Stimulated activated CD4-positive, alpha-beta T cell treated with anti-CD3 and anti-CD28 coated beads, TNF-alpha, amount 100 ng/mL, for 1 hour (primary cell): ENCODE measurements at places on chromosomes 3 and 15.

DNA sequence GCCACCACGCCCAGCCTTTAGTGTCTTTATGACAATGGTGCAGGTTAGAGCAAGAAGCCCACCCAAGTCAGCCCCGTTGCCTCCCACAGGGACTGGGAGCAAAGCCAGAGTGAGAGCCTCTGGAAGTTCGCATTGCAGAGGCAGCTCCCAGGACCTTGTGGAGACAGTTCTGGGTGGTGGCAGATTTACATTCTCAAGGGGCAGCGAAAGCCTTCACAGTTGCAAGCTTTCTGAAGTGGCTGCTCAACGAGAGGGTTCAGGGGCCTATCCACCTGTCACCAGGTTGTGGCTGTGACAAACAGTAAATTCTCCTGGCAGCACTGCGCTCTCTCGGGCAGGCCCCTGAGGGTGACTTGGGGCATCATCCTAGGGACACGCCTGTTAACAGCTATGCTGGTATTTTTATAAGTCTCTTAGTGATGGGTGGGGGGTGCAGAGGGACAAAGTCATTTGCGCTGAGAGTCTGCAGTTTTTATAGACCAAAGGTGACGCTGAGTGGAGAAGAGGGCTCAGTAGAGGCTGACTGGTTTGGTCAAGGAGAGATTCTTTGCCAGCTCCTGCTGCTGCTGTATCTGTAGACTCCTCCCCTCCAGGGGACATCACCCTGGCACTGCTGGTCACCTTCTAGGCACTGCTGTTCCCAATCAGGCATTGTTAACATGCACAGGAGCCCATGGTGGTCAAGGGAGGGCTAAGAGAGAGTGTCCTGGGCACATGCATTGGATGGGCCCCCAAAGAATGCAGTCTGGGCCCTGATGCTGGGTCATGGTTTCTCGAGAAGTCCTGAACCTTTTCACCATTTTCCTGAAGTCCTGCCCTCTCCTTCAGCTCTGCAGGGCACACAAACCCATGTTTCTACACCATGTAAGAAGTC, 57.5 kb upstream of the KLF13 start:
- DNase-seq = no peak

- DNase-seq = no peak
These were observed 13.4 kb upstream of the MFSD1 start for GRCh38 chr3:158788446-158788845.

GRCh38 chr15:25847051-25847450, 16.1 kb downstream of the ATP10A start:
- DNase-seq = no peak

- DNase-seq = no peak
These were observed 35.0 kb upstream of the ABHD17C start for GRCh38 chr15:80660119-80660518.

DNA sequence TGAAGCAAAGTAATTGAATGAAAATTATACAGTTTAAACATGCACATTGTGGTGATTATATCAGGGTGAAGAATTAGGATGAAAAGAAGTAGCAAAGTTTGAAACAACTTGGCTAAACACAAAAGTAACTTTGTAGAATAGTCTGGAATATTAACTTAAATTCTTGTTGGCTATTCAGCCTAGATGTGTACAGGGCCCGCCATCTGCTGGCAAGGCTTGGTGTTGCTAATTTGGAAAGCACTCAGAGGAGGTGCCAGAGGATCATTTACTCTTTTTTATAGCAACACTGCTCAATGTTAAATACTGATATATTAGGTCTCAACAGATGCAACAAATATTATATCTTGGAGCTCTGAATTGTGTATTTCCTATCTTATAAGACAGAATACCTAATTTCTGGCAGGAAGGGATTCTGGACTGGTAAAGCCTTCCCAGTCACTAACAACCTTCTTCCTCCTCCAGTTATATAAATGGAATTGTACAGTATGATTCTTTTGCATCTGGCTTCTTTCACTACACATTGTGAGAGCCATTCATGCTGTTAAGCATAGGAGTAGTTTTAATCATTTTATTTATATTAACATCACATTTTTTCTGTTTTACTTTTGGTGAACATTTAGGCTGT, 36.1 kb downstream of the TTC23 start:
- no peak for DNase-seq

- DNase-seq = peak; percentile 63
These were observed 64.0 kb upstream of the C15orf61 start for GRCh38 chr15:67456677-67457529.

GRCh38 chr3:165192610-165193192, 3.5 kb downstream of the SLITRK3 start:
- DNase-seq = no peak
